ENCODE measurements at places on chromosomes 5 and 9.

- no peak for DNase-seq
Observed at GRCh38 chr5:7882926-7883325, 14.0 kb downstream of the MTRR start.

DNA sequence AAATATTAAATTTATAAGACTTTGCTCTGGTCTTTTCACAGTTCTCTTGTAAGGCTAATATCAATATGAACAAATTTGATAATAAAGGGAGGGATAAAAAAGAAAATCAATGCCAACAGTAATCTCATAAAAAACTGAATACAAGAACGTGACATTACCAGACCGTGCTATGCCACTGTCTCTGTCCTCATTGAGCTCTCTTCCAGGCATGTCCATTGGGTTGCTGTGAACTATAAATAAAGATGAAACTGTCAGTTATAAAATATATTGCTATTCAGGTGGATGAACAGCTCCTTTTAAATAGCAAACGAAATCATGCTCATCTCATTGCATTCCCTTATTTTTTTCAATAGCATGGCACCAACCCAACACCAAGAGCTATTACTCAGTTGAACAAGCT is 74.0 kb upstream of the RAPGEF6 start:
- DNase-seq = no peak

DNA sequence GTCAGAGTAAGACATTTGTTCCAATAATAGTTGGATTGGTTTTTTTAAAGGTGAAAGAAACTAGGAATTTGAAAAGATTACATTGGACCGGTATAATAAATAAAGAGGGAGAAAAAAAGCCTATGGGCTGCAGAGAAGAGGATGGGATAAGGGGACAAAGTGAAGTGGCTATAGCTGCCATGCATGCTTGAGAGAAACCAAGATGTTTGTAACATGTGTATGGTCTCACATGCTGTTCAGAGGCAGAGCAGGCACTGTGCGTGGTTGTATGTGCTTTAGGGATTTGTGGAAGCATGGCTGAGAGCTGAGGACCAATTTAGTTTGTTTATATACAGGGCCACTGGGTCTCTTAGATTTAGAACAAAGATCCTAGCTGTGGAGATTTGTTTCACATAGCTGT is 32.7 kb downstream of the LNPEP start:
- no peak for DNase-seq

DNA sequence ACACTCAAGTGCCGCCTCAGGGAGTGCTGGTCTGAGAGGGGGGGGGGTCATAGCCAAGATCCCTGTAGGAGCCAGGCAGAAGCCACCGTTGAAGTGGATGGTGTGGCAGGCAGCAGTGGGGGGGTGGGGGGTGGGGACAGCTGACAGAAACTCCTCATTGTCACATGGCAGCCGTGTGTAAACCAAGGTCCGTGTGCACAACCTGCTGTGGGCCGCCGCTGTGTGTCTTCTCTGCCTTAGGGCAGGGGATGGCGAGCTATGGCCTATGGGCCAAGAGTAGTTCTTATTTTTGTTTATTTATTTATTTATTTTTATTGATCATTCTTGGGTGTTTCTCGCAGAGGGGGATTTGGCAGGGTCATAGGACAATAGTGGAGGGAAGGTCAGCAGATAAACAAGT is 13.4 kb downstream of the SQSTM1 start:
- DNase-seq = no peak

GRCh38 chr5:78543292-78543691 is 105.3 kb downstream of the LHFPL2 start:
- no peak for DNase-seq

Data from stimulated activated CD4-positive, alpha-beta T cell treated with anti-CD3 and anti-CD28 coated beads, Interleukin-15, amount 100 ng/mL, for 1 hour (primary cell).